HS-5 (cell line): ENCODE measurements at places on chromosomes 4 and X.

- no peak for DNase-seq
Measured at GRCh38 chr4:156764846-156765245, 206.8 kb downstream of the PDGFC start.

DNA sequence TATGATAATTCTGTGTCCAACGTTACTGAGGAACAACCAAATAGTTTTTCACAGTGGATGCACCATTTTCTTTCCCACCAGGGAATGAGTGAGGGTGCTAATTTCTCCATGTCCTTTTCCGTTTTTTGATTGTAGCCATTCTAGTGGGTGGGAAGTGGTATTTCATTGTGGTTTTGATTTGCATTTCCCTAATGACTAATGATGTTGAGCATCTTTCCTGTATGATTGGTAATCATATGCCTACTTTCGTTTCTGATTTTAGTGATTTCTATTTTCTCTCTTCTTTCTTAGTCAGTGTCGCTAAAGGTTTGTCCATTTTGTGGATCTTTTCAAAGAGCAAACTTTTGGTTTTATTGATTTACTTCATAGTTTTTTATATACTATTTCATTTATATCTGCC lies 32.1 kb upstream of the TEX13D start:
- DNase-seq = no peak

DNA sequence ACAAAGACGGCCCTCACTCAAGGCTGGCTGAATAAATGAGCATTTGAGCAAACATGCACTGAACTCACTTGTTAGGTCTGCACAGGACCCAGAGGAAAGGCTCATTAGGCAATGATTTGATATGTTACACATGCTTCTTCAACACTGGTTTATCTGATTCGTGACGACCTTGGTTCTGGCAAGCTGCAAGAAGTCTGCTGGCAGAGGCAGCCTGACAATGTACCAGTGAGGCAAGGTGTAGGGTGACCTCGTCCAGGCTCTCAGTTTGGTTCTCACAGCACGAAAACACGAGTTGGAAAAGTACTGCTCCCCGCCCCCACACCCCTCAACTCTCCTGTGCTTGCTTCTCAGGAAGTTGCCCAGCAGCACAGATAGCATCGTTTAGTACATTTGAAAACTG lies 63.1 kb upstream of the CITED1 start:
- DNase-seq = no peak

GRCh38 chr4:8639777-8640720 lies 47.5 kb downstream of the CPZ start:
- DNase-seq = no peak

- no peak for DNase-seq
Measured at GRCh38 chr4:53367721-53368120, 1.9 kb upstream of the SCFD2 start.

DNA sequence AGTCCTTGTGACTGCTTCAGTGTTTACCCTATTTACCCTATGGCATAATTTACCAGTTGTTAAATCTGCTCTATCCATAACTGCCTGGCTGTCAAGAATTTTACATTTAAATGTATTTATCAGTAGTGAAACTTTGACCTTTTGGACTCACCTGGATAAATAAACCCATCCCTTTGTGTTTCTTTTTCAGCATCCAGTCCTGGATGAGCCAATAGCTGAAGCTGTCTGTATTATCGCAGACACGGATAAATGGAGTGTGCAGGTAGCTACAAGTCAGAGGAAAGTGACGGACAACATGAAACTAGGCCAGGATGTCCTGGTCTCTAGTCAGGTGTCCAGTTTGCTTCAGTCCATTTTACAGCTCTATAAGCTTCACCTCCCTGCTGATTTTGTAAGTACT lies 122.4 kb downstream of the FNIP2 start:
- DNase-seq = no peak

DNA sequence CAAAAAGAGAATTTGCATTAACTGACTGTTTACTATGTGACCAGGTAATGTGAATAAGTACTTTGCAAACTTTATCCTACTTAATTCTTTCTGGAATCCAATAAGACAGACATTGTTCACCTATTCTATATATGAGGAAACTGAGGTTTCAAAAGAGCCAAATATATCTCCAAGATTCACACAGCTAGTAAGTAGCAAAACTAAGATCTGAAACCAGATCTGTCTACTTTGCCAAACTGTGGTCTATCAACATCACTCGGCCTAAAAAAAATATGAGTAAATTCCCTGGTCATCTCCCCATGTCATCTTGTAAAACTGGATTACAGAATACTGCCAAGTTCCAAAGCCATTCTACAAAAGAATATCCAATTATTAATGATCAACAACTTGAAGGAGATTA lies 52.8 kb downstream of the ANAPC10 start:
- no peak for DNase-seq

DNA sequence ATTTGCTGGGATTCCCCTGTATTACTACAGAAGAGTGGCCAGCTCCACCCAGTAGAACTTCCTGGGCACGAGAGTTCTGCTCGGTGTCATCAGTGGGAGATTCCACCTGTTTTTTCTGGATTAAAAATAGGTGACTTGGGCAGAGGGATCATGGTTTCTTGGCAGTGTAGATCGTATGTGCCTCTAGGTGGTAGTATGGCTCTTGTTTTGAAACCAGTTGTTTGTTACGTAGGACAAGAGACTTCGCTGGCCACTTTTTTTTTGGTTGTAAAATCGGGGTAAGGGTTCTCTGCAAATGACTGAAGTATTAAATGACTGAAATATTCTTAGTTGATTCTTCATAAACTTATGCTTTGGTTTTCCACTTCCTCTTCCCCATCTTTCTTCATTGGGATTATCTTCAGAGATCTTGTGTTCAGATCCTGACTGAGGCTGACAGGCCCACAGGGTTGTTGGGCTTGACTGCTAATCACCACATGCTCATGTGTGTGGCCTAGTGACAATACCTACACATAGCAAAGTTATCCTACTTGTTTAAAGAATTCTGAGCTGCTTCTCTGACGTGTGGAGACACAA lies 43.8 kb upstream of the WDR1 start:
- DNase-seq = no peak

DNA sequence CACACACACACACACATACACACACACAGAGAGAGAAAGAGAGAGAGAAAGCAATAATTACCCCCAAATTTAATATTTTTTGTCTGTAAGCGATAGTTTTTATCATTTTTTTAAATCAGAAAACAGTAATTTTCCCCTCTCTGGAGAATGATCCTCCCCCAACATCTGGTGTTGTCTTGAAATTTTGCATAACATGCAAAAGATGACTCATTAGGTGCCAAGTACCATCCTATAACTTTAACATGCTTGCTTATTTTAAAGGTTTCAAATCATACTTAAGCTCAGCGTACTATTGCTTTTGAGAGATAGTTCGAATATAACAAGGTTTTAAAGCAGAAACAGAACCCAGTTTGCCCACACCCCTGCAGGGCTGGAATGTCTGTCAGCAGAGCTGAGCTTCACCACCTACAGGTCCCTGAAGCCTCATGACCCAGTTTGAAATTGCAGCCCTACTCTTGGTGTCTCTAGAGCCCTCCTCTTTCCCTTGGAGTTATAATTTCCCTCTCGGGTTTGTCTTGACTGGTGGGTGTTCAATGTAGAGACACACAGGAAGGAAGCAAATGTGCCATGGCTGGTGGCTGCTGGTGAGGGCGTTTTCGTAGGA lies 175.0 kb upstream of the HS3ST1 start:
- DNase-seq = no peak

- DNase-seq = no peak
Measured at GRCh38 chrX:42680666-42681065, 97.3 kb downstream of the PPP1R2C start.

DNA sequence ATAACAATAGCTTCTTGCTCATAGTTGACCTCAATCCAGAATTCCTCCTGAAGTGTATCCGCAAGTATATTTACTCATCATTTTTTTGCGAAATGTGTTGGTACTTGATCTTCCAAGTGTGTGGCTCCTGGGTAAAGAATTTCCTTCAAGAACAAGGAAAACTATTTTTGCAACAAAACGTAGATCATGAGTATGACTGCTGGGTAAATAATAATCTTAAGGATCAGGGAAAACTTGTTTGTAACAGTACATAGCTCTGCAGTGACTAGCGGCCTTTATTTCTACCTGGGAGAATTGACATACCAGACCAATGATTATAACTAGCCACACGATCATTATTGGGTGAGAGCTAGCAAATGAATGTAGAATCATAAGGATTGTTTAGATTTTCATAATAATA lies 1311.7 kb downstream of the ARAP2 start:
- no peak for DNase-seq

DNA sequence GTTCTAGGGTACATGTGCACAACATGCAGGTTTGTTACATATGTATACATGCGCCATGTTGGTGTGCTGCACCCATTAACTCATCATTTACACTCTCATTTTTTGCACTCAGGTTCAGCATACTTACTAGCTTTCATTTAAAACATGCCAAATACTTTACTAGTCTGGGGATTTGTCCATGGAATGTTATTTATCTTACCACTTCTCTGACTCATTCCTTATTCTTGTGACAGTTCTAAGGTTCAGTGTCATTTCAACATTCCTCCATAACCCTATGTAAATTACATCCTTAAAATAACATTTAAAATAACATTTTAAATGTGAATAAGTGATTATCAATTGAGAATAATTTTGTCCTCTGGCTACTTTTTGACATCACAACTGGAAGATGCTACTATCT lies 19.5 kb upstream of the SYTL5 start:
- DNase-seq = peak; percentile 22
